ENCODE measurements at places on chromosomes 6 and 20. TPM values are rescaled to one million over a fixed set of nuclear protein-coding genes. Genes with fewer than 3 reads are reported as not detected.

RBBP8NL gene
- total RNA-seq, result not detected

FABP7 gene
- not detected for total RNA-seq

- peak; percentile 96 for DNase-seq
Observed at GRCh38 chr6:36625158-36625919, 31.2 kb downstream of the SRSF3 start.

DNA sequence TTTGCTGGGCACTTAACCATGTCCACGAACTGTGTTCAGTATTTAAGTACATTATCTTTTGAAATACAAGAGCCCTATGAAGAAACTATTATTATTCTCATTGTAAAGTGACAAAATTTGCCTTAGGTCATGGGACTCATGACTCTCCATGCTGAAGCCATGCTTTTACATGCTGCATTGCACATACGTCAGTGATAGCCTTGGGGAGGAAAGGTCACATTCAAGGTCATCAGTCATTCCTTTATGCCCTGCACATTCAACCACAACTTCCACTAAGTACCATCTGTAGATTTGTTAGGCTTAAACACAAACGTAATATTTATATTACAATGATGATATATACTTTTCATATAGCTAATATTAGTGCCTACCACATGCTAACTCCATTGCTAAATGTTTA, 292.7 kb downstream of the TBC1D7 start:
- no peak for DNase-seq
